ENCODE measurements at places on chromosomes 11 and 22. TPM values are rescaled to one million over a fixed set of nuclear protein-coding genes. Genes with fewer than 3 reads are reported as not detected.
A peak's percentile ranks its signal among the peaks of the same experiment; 100 is the strongest.

GRCh38 chr11:898143-898511 is 12.5 kb downstream of the CHID1 start:
- DNase-seq = peak; percentile 55

The VPREB1 gene
- not detected for total RNA-seq

GRCh38 chr11:71502026-71502425 is 25.0 kb upstream of the KRTAP5-7 start:
- DNase-seq = no peak

- no peak for DNase-seq
Measured at GRCh38 chr11:120343429-120343828, 7.2 kb downstream of the ARHGEF12 start.

The BRD1 gene
- 36.4 TPM for total RNA-seq

The KCTD14 gene
- total RNA-seq = 15.7 TPM

- no peak for DNase-seq
Measured at GRCh38 chr11:11107076-11107723, 245.8 kb downstream of the CSNK2A3 start.

DNA sequence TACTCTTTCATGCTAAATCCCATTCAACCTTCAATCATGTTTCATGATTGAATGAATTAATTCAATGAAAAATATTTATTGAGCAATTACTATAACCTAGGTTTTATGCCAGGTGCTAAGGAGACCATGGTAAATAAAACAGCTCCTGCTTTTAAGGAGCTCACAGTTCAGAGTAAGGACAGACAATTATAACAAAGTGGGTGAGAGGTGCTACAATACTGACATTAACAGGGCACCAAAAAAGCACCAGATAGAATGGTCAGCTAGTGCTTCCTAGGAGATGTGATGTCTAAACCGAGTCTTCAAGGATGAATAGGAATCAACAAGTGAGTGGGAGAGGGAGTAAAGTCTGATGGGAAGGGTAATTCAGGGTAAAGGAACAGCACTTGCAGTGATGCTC is 366.7 kb downstream of the SOX6 start:
- DNase-seq = no peak

- no peak for DNase-seq
Measured at GRCh38 chr11:2271327-2272227, 1.2 kb upstream of the ASCL2 start.

DNA sequence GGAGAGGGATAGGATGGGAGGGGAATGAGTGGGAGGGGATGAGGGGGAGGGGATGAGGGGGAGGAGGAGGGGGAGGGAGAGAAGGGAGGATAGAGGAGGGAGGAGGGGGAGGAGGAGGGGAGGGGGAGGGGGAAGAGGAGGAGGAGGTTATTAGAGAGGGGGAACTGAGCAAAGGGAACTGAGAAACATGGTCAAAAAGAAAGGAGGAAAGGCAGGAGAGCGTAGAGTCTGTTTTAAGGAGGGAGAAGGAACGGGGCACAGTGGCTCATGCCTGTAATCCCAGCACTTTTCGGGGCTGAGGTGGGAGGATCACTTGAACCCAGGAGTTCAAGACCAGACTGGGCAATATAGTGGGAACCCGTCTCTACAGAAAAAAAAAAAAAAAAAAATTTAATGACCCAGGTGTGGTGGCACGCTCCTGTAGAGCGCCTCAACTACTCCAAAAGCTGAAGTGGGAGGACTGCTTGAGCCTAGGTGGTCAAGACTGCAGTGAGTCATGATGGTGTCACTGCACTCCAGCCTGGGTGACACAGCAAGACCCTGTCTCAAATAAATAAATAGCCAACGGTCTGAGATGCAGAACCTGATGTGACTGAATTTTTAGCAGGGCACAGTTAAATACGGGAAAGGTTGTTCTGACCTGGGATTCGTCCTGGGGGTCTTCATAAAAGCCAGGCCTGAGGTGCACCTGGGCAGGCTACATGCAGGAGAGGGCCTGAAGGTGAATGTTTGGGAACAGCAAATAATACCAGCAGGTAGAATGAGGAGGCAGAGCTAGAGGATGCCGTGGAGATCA is 4.0 kb downstream of the B3GNT6 start:
- no peak for DNase-seq
